ENCODE measurements at places on chromosomes 4 and X.

- no peak for DNase-seq
Measured at GRCh38 chr4:95363559-95363925, 185.2 kb downstream of the UNC5C start.

GRCh38 chr4:132642016-132642817, 506.9 kb upstream of the PCDH10 start:
- no peak for DNase-seq

GRCh38 chr4:79413032-79413885, 5.2 kb upstream of the GK2 start:
- DNase-seq = no peak

GRCh38 chr4:132662456-132662855, 486.6 kb upstream of the PCDH10 start:
- no peak for DNase-seq

DNA sequence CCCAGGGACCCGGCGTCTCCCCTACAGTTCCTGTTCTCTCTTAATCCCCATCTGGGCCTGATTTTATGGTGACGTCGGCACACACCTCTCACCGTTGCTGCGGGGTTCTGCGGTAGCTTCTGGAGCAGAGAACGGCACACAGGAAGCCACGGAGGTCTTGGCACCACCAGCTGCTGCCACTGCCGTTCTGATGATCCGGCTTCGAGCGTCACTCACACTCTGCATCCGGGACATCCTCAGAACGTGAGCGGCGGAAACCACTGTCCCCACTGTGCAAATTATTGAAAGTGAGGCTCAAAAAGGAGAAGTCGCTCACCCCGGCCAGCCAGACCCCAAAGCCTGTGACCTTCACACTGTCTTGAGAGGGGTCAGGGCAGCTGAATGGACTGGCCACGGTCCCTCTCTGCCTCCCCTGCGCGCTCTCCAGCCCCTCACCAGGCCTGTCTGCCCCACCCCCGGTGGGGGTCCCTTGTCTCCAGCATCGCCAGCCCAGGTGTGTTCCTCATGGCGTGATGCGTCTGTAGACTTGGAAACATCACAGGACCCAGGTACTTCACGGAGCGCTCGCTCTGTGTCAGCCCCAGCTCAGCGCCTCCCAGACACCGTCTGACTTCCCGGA, 201.1 kb downstream of the AFAP1 start:
- no peak for DNase-seq

GRCh38 chr4:107579099-107579498, 140.9 kb downstream of the PAPSS1 start:
- no peak for DNase-seq

- DNase-seq = no peak
Measured at GRCh38 chrX:15745179-15745578, 7.1 kb downstream of the CA5B start.

GRCh38 chr4:84826681-84827080, 139.8 kb downstream of the WDFY3 start:
- no peak for DNase-seq
